ENCODE measurements at places on chromosomes 3 and 15. TPM values are rescaled to one million over a fixed set of nuclear protein-coding genes. Genes with fewer than 3 reads are reported as not detected.

DNA sequence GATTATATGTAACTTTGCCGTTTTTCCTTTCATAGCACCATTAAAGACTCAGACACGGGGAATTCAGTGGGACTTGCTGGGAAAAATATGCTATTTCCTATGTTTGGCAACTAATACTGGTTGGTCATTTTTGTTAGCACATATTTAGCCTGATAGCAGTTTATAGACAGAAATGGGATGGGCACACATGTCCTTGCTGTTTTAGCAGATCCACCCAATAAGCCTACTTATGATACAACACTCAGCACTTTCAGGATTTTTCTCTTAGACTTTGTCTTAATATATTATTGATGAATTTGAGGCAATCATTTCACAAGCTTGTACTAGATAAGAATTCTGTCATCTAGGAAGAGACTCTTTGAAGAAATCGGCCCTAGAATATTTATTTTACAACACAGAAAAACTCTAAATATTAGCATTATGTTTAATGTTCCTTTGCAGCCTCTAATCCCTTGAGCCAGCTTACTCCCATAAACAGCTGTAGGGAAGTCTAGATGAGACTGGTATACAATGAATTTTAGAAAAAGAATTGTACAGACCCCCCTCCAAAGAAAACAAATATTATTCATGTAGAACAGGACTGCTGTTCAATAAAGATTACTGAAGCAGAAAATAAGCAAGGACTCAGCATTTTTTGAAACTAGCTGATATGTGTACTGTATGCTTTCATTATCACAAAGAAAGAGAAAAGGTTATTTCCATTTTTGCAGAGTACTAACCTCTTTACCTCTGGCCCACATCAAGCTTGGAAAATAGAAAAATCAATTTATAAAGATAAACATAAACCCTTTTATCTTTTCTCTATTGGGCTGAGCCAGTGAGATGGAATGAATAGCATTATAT lies 656.8 kb upstream of the SGO1 start:
- no peak for DNase-seq

Gene PIERCE2
- total RNA-seq: 4.1 TPM

GRCh38 chr3:9846231-9846630 lies 2.4 kb upstream of the RPUSD3 start:
- no peak for DNase-seq

DNA sequence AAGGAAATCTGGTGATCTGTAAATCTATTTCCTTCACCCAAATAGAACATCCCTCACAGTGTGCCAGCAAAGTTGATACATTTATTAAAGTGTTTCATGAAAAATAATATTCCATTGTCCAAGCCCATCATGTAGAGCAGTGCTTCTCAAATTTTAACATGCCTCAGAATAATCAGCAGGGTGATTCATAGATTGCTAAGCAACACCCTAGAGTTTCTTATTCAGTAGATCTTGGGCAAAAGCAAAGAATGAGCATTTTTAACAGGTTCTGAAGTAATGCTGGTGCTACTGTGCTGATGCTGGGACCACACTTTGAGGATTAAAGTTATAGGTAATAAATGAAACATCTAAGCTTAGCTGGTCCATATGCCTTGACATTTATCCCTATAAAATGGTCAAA lies 210.5 kb downstream of the ZIC4 start:
- no peak for DNase-seq

Gene DPPA2
- total RNA-seq: not detected

- DNase-seq: no peak
Measured at GRCh38 chr15:29889542-29890329, 67.5 kb upstream of the TJP1 start.

Gene ST3GAL6
- 254 TPM for total RNA-seq

Gene CLEC3B
- not detected for total RNA-seq

- no peak for DNase-seq
Measured at GRCh38 chr3:103127098-103127630, 692.3 kb downstream of the ZPLD1 start.

DNA sequence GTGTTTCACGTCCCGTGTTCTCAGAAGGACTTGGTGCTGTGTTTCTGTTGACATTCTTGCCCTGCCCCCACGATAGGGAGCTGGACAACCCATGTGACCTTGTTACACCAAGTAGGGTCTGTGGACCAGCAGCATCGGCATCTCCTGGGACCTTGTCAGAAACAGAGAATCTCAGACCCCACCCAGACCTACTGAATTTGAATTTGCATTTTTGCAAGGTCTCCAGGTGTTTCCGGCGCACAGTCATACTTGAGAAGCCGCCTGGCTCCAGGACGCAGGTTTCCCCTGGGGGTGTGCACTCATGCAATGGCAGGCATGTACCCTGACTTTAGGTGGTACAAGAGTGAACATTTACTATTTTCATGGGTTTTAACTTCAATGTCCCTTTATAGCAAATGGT lies 117.9 kb downstream of the TLE3 start:
- DNase-seq: no peak

Gene STARD9
- total RNA-seq: 2.2 TPM

GRCh38 chr3:16687221-16687620 lies 82.0 kb upstream of the DAZL start:
- no peak for DNase-seq

- DNase-seq: no peak
Measured at GRCh38 chr15:101025896-101026631, 106.9 kb downstream of the LRRK1 start.

DNA sequence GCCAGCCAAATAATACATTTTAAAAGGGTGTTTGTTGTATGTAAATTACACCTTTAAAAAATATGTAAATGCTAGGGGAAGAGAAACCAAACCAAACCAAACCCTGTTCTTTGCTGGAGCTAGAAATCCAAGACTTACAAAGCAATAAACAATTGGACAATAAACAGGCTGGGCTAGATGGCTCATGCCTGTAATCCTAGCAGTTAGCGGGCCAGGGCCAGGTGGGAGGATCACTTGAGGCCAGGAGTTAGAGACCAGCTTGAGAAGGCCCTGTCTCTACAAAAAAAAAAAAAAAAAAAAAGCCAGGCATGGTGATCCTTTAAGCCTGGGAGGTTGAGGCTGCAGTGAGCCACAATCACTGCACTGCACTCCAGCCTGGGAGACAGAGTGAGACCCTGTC lies 12.5 kb downstream of the STOML1 start:
- DNase-seq: no peak

Gene MESP2
- 0.27 TPM for total RNA-seq

Gene ZNF80
- 0.11 TPM for total RNA-seq

Gene HIGD2B
- total RNA-seq: 0.11 TPM

Gene EEF1AKMT4
- 16.5 TPM for total RNA-seq

DNA sequence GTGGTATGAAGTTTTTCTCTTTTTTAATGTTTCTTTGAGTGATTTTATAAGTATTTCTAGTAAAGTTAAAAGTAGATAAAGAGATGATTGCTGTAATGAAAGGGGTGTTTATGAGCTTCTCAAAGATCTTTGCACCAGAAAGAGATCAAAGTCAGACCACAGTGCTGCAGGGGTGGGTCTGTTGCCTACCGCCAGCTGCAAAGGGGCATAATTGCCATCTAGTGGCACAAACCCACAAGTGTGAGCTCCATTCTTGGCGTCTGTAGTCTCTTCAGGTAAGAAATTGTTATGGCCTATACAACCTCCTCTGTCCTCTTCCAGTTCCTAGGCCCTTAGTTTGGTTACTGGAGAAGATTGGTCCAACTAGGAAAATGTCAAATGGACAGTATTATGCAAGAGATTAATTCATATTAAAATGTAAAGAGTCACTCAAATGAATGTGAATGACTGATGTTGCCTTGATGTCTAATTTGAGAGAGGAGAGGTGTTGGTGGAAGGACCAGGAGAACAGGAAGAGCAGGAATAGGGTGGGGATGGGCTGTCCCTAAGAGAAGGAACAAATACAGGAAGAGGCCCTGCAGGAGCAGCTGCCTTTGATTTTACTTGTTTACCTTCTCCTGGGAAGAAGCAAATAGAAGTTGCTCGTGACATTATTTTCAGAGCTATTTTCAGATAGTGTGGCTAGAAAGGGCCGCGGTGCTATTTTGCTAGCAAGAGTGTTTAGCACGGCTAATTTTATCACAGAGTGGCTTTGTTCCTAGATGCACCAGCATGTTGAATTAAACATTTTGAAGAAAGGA lies 53.0 kb upstream of the GSK3B start:
- peak; percentile 68 for DNase-seq

Gene THPO
- total RNA-seq: not detected

GRCh38 chr3:169354774-169355501 lies 308.6 kb downstream of the MECOM start:
- DNase-seq: no peak

DNA sequence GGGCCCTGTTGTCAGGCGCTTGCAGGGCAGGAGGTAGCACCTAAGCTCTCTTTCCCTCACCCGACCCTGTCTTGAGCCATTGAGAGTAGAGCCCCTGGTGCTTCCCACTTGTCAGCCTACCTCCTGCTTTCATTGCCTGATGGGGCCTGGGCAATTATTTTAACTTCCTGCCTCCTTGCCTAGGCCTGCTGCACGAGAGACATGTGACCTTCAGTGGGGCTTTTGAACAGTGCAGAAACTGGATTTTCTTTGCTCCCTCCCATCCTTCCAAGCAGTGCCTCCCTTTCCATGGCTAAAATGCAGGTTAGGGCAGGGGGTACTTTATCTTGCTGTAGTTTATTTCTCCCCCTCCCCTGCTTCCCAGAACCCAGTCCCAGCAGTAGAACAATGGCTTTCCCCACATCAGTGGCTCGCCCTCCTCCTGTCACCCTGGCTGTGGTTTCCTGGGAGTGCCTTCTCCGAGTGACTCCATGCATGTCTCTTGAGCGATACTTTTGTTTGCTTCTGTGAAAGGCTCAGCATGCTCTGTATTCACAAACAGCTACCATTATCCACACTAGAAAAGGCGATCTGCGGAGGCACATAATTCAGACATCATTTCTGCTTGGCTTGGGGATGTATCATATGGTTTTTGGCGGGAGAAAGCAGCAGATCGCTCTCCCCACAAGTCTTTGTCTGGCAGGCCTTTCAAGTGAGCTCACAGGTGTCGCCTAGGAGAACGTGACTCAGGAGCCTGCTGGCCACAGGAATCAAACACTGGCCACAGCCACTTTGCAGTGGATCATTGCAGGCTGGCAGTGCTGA lies 24.1 kb downstream of the PDIA5 start:
- no peak for DNase-seq

DNA sequence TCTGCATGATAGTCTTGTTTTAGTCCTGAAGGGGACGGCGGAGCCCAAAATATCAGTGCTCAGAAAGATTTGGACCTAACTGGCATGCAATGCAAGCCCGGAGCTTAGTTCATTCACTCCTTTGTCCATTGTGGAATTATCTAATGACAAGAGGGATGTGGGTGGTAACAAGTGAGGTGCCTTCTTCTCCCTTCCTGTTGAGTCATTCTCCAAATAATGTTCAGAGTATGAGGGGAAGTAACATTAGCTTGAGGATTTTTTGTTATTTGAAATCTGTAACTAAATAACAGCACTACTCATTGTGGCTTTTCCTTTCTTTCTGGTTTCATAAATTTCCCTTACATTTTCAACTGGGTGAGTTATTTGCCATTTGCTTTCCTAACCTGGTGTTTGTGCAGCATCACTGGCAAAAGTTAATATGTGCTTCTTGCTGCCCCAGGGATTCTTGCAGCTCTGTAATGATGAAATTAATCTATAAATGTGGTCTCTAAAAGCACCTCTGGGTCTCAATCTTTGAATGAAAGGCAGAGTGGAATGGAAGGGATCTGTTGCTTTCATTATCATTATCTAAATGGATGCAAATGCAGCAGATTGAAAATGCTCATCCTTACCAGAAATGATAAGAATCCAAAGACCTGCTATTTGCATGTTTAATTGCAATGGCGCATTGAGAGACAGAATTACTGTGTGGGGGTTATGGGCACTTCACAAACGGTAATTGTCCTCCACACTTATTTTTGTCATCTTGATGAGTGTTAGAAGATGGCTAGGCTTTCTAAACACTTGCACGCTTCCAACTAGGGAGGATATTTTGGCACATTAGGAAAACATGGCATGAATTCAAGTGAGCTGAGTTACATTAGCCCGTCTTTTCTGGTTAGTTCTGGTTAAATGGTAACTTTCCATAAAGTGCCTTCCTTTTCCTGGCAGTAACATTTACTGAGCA lies 89.9 kb upstream of the MITF start:
- peak; percentile 73 for DNase-seq

Gene HTR3D
- total RNA-seq: not detected

- DNase-seq: no peak
Measured at GRCh38 chr3:57691411-57692132, 1.3 kb downstream of the DENND6A start.

GRCh38 chr3:165885558-165886270 lies 48.5 kb upstream of the BCHE start:
- no peak for DNase-seq
